ENCODE measurements at places on chromosomes 7 and 10.

GRCh38 chr10:111079241-111079760 is 2.5 kb downstream of the ADRA2A start:
- no peak for DNase-seq

- DNase-seq: no peak
Observed at GRCh38 chr7:117402109-117402508, 25.2 kb downstream of the ASZ1 start.

- DNase-seq: no peak
Observed at GRCh38 chr10:105413997-105414396, 772.9 kb downstream of the SORCS3 start.

- no peak for DNase-seq
Observed at GRCh38 chr7:145169908-145170307, 334.1 kb upstream of the TPK1 start.

- DNase-seq: no peak
Observed at GRCh38 chr7:145293754-145294153, 457.9 kb upstream of the TPK1 start.

GRCh38 chr10:97023401-97024167 is 162.2 kb downstream of the SLIT1 start:
- no peak for DNase-seq

All from naive thymus-derived CD4-positive, alpha-beta T cell (primary cell).